ENCODE measurements at places on chromosomes 2 and 18.
A peak's percentile ranks its signal among the peaks of the same experiment; 100 is the strongest.

DNA sequence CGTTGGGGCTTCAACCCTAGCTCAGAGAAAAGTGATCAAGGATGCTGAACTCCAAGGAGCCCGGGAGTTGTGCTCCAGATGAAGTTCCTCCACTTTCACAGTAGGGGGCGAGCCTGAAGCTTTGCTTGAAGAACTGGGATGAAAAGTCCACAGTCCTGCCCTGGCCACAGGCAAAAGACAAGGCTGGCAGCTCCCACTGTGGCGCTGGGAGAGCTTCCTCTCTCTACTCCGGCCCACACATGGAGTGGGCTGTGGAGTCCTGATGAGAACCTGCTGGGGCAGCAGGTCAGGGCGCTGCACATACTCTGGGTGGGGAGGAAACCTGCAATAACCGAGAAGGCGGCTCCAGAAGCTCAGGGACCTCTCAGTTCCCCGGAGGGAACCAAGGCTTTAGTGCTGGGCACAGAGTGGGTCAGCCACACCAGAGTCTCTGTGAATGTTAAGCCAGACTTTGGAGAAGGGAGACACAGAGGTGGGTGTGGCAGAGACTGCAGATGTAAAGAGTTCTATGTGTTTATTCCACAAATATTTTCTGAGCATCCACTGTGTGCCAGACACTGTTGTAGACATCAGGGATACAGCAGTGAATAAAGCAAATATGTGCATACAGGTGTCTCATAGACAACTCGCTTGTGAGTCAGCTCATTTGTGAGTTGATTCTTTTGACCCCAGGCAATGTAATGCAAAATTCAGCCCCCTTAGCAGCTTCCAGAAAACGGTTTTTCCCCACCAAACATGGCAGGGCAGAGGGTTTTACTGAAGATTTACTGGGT is 48.0 kb upstream of the MRPL33 start:
- DNase-seq = no peak

DNA sequence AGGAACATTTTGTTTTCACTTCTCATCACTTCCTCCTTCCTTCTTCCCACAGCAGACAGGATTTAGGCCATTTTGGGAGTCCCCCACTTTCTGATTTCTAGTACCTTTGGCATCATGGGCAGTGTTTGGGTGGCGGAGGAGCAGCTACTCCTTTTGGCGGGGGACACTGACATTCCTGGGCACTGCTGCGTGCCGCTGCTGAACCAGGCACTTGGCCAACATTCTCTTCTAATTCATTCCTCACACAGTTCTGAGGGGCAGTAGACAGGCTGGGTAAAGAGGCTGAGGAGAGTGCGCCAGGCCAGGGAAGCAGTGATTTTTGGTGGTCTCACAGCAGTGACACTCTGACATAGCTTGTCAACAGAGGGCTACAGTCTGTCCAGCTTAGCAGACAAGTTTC is 270.2 kb downstream of the LOXHD1 start:
- DNase-seq = no peak

DNA sequence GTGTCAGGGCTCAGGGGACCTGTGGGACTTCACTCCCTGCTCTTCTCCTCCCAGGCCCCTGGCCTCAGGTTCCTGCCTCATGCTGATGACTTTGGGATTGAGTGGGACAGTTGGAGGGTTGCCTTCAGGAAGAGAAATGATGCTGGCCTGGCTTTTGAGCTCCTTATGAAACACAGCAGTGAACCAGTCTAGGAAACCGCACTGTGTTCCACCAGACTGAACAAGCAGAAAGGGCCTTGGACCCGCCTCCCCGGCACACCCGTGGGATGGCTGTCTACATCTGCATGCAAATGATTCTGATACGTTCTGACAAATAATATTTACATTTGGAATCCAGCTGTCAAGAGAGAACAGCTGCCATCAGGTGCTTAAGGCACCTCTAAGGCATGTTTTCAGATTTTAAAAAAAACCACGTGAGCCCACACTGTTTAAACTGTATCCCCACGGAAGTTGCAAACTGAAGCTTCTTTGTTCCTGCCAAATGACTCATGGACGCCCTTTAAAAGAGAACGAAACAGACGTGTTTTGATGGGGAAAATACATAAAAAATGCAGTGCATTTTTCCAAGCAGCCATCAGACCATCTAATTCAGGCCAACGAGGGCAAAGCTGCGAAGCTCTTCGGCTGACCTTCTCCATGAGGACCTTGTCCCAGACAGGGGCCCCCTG is 27.6 kb upstream of the ASAP2 start:
- peak; percentile 41 for DNase-seq

GRCh38 chr2:102107741-102108070 is 34.8 kb upstream of the IL1R1 start:
- DNase-seq = no peak

DNA sequence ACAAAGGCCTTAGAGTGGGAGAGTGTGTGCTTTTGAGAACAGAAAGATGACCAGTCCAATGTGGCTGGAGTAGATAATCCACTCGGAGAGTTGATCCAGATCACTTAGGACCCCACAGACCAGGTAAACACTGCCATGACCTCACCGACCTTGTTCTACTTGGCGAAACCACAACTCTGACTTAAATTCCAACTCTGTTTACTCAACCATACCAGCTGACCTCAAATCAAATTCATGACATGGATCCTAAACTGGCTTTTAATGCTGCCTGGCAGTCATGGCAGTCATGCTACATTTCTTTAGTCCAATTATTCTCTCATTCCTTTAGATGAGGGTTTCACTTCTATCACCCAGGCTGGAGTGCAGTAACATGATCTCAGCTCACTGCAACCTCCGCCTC is 347.1 kb upstream of the FAM98A start:
- DNase-seq = no peak

- no peak for DNase-seq
These were observed 286.0 kb upstream of the CCDC68 start for GRCh38 chr18:55245211-55245614.

GRCh38 chr2:215737477-215737876 is 275.9 kb downstream of the MREG start:
- no peak for DNase-seq

GRCh38 chr2:160232905-160233475 is 32.9 kb upstream of the ITGB6 start:
- no peak for DNase-seq

GRCh38 chr2:68283419-68283812 is 31.1 kb upstream of the PPP3R1 start:
- no peak for DNase-seq

DNA sequence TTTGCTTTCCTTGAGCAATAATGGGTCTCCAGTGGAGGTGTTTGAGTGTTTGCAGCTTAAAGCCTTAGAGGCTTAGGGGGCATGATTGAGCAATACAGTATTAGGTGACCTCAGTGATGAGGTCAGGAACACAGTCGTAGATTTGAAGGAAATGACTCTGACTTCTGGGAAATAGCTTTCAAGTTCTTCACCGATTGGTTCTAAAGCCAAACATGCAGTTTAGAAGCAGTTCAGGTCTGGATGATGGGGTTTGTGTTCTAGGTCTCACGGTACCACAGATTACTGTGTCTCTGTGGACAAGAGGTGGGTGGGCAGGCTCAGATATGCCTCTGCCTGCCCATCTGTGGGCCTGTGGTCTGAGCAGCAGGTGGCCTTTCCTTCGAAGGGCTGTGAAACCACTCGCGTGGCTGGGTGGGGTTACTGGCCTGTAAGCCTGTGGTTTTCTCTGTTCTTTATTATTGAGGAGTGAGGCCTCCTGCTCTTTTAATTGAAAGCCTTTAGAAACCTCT is 7.8 kb downstream of the MTHFD2 start:
- no peak for DNase-seq

DNA sequence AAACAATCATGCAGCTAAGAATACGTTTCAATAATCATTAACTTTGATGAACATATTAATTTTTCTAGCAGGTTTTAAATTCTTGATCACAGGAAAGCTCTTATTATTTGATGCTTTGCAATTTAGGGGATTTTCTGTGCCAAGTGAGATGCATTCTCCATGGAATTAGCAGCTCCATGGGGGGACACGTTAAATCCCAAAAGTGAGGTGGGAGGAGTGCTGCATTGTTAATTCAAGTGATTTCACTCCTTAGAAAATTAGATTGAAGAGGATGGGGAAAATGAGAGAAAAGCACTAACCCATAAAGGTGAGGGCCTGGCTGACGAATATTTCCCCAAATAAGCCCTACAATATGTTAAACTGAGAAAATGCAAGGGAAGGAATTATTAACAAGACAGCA is 69.2 kb downstream of the ACVR1C start:
- no peak for DNase-seq

GRCh38 chr2:150610670-150611279 is 123.3 kb upstream of the RND3 start:
- DNase-seq = no peak

DNA sequence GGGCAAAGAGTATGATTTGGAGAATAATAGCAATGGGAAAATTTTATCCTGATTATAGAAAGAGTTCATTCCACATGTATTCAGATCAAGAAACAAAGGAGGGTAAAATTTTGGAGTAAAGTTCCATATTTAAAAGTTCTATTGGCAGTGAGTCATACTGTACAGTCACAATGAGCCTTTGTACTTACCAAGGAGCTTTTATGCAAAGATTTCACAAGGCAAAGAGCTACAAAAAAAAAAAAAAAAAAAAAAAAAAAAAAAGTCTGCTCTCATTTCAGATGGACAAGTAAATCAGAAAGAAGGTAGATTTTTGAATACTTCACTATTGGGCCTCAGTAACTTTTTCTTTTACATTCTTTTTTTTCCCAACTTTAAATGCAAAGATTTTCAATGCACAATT is 1802.2 kb upstream of the PIK3C3 start:
- DNase-seq = no peak

DNA sequence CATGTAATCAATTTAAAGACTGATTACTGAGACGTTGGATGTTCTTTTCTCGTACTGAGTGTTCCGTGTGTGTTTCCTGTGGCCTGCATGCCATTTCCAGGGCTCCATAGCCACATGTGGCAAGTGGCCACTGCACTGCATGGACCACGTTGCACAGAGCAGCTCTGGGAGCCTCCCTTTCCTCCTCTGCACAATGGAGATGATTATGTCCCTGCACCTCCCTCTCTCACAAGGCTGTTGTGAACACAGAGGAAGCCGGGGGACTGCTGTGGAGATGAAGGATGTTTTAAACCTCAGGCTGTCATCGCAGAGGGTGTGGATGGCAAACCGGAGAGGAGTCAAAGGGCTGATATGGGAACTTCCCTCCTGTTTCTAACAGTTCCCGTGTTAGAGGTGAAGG is 87.7 kb downstream of the TGOLN2 start:
- no peak for DNase-seq

DNA sequence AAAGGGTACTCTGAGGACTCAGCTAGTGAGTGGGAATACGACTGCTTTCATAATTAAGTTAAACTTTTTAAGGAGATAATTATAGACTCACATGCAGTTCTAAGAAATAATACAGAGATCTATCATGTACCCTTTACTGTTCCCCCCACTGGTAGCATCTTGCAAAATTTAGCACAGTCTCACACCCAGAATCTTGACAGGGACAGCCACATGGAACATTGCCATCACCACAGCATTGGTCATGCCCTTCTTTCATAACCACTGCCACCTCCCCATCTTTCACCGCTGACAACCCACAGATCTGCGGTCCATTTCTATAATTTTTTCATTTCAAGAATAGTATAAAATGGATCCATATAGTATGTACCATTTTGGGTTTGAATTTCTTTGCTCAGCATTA is 37.8 kb downstream of the ARHGEF4 start:
- DNase-seq = no peak

DNA sequence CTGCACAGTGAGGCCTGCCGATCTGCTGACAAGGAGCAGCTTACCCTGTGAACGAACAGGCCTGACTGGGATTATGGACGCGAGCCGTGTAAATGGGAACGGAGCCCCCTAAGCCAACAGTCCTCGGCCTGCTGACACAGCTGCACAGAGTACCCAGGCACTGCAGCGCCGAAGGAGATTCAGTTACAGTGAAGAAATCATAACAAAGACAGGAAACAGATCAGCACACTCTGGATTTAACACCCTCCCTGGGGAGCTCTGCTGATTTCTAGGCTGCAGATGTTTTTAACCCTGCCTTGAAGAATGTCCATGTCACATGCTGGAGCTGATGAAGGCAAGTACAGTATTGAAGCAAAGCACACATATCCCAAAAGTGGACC is 43.4 kb downstream of the COLEC12 start:
- no peak for DNase-seq

DNA sequence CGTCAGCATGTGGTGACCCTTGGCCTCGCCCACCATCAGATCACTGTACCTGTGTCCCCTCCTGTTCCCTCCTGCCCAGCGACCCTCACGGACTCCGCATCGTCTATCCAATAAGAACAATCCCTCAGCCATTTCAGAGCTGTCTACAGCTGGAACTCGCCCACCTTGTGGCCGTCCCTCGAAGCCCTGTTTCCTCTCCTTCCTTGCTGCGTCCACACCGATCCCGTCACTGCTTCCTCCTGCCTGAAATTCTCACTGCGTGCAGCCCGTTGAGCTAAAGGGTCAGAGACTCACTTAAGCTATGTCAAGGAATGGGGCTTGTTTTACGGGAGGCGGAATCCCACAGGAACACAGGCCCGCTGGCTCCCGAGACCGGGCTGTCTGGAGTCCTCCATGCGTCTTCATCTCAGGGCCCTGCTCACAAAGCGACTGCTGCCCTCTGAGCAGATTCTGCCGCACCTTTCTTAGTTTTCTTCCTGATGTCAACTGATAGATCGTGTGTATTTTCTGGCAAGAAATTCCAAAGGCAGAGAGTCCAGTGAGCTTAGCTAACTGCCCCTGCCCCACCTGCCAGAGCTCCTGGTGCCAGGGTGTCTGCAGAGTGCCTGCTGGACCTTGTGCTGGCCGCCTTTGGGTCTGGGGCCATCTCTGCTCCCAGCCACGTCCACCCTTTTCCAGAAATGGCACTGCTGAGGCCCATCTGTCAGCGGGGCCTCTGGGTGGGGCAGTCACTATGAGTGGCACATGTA is 35.3 kb downstream of the KLHL29 start:
- DNase-seq = no peak

- DNase-seq = no peak
These were observed 24.1 kb downstream of the DYNC1I2 start for GRCh38 chr2:171711351-171711750.

DNA sequence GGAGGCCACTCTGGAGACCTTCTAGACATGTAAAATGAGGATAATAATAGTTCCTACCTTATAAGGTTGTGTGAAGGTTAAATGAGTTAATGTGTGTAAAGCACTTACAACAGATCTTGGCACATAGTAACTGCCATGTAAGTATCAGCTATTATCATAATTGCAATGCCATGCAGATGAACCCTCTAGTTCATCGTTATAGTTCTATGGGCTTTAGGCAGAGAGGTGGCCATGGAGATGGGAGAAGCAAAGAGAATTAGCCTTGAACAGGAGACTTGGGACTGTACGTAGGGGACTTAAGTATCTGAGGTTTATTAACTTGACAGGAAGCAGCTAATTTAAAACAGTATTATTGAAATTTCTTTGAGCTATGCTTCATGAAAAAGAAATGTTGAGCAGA is 151.8 kb downstream of the PIK3C3 start:
- no peak for DNase-seq

- DNase-seq = no peak
These were observed 103.4 kb downstream of the LDLRAD4 start for GRCh38 chr18:13321923-13322322.

- DNase-seq = no peak
These were observed 151.0 kb downstream of the CCBE1 start for GRCh38 chr18:59546188-59546587.

Data from thoracic aorta (tissue), 2 donors.